ENCODE measurements at places on chromosomes 3 and 15. TPM values are rescaled to one million over a fixed set of nuclear protein-coding genes. Genes with fewer than 3 reads are reported as not detected.

The GRAMD2A gene
- total RNA-seq: 60.2 TPM

The CSK gene
- 78.3 TPM for total RNA-seq

DNA sequence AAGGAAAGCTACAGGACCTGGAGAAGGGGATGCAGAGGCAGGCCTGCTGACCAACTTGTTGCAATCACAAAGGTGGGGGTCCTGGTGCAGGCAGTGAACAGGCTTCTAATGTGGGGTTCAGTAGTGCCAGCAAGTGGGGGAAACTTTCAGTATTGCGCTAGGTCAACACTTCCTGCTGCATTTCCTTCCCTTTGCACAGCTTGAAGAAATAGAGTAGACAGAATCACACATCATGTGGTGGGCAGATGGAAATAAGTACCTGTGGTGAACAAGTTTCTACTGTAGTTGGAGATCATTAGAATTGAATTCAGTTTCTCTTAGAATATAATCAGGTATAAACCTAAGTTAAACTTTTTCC is 63.4 kb downstream of the RGMA start:
- DNase-seq: no peak

GRCh38 chr15:63203451-63204090 is 14.2 kb downstream of the RAB8B start:
- no peak for DNase-seq

DNA sequence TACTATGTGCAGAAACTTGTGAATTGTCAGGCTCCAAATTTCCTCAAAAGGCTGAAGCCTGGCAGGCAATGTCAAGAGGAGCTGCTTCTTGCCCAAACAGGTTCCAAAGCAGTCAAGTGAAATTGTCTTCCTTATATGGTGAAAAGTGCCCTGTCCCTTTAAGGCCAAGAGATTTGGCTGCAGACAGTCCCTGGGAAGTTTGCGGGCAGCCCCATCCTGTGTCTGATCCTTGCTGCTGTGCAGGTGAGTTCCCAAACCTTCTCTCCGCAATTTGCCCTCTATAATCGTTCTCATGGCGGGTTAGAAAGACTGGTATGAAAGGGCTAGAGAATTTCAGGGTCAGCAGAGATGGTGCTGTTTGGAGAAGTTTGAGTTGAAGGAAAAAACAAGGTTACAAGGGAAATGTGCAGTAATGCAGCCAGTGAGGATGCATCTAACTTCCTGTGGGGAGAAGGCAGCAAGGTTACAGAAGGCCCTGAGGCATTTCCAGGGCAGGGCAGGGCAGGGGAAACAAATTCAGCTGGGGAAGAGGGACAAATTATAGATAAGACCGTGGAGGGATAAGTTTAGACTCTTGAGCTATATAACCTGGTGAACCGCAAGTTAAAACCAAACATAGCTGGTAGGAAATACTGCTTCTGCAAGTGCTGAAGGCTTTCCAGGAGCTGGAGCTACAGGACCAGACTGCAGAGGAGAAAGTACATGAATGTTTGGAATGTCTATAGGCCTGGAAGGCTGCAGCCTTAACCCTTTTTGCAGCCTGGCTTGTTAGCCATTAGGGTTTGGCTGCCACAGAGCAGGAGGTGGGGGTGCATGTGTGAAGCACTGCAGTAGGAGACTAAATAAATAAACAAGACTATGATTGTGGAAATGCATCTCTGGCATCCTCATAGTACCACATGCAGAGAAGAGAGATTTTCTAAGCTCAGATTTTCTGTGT is 256.2 kb upstream of the IL12A start:
- peak; percentile 73 for DNase-seq

- DNase-seq: no peak
Observed at GRCh38 chr3:160099834-160100233, 111.2 kb downstream of the IL12A start.

GRCh38 chr15:91265416-91265940 is 165.4 kb downstream of the SV2B start:
- no peak for DNase-seq

GRCh38 chr15:64089543-64090280 is 3.9 kb downstream of the CIAO2A start:
- DNase-seq: no peak

GRCh38 chr3:122031123-122031468 is 9.0 kb upstream of the ILDR1 start:
- no peak for DNase-seq
